ENCODE measurements at places on chromosomes 4 and X.

DNA sequence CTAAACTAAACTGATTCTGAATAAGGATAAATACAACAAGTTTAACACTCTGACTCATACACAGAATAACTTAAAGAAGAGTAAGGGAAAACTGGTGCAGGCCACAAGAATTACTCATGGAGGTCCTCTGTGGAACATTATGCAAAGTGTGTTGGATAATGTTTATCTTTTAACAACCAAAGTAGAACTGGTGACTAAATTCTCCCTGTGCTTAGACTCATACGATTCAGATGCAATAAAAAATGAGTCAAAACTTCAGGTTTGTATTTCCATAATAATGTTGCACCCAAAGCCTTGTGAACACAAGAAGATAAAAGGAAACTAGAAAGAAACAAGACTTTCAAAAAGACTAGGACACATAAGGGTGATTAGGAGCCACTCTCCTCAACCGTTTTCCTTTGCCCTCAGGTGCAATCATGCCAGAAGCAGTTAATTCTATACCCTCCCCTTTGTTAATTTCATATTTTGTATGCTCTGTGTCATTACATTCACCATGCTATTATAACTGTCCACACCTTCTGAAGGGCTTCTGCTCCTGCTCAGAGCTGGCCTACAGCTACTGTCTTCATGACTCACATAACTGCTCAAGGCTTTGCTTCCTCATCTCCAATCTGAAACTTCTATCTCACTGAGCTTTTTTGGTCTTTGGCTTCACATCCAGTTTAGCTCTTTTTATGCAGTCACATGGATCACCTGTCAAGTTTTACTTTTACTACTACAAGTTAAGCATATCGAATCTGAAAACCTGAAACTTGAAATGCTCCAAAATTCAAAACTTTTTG, 60.2 kb downstream of the KCNIP4 start:
- DNase-seq, result peak; percentile 36

- no peak for DNase-seq
Observed at GRCh38 chr4:150817804-150818528, 197.1 kb downstream of the LRBA start.

DNA sequence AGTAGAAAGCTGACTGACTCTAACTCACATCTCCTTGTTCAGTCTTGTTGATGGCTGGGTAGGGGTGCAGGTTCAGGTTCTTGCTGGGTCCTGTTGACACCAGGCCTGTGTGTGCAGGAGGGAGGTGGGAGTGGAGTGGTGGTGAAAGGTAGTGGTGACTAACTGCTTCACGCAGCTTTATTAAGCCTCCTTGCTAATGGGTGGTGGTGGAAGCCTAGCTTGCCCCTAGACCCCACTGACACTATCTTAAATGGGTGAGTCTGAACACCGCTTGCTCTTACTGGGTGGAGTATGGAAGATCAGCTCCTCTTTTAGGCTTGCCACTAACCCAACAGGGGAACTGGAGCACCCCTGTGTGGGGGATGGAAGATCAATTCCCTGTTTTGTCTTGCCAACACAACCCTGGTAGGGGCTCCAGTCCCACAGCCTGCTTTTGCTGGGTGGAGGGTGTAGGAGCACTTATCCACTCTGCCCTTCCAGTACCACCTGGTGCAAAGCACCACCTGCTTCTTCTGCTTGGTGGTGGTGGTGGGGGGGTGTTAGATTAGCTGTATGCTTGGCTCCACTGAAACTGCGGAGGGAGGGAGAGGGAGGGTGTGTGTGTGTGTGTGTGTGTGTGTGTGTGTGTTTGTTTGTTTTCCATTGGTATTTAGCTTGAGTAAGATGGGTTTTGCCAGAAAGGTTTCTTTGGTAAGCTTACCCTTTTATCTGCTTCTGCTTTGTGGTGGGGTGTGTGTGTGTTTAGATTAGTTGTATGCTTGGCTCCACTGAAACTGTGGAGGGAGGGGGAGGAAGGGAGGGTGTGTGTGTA, 25.6 kb downstream of the KDM6A start:
- DNase-seq, result no peak

- DNase-seq, result no peak
Observed at GRCh38 chr4:43224559-43224958, 332.0 kb downstream of the GRXCR1 start.

GRCh38 chr4:41060352-41061334, 153.7 kb downstream of the APBB2 start:
- DNase-seq, result no peak

DNA sequence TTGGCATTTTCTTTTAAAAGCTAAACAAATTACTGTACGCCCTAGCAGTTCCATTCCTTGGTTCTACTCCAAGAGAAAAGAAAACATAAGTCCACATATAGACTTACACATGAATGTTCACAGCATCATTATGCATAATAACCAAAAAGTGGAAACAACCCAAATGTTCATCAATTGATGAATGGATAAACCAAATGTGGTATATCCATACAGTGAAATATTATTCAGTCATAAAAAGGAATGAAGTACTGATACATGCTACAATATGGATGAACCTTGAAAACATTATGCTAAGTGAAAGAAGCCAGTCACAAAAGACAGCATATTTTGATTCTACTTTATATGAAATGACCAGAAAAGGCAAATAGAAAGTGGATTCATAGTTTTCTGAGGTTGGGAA, 36.5 kb downstream of the MED14 start:
- DNase-seq, result no peak

GRCh38 chr4:84632092-84632491, 49.2 kb downstream of the CDS1 start:
- DNase-seq, result peak; percentile 67

DNA sequence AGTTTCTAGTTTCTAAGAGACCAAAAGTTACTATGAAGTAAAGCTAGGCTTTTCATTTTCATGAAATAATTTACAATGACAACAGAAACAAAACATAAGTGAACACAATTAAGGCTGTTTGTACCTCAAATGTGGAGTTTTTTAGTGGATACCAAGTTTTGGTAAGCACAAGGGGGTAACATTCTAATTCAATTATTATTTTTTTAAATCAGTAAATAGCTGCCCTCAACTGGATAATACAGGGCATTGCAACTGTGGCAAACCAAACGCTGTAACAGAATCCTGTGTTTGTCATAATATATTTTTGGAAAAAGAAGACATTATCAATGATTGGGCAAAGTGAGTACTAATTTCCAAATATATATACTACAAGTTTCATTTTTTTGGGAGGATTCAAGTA, 150.3 kb downstream of the FBXW7 start:
- peak; percentile 9 for DNase-seq

DNA sequence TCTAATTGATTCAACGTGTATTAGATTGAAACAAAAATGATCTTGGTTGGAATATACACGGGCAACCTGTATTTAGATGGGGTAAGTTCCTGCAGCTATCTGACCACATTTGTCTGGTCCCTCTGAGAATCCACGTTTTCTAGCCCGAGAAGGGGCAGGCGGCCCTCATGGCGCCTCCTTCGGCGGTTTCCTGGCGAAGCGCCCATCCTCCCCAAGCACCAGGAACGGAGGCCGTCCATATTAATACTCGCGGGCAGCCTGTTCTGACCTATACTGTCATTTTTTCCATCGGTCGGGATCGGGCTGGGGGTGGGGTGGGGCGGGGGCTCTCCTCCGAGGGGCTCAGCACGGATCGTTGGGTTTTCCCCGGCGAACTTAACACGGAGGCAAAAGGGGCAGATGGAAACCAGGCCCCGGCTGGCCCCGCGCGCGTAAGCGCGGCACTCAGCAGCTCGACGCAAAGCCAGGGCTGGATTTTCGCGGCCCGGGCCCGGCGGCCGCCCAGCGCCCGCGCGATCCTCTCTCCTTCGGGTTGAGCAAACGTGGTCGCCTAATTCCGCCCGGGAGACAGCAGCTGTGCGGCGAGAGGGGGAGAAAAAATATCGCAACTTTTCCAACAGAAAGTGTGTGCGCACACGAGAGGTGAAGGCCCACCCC, 77.2 kb upstream of the BCOR start:
- DNase-seq, result no peak

DNA sequence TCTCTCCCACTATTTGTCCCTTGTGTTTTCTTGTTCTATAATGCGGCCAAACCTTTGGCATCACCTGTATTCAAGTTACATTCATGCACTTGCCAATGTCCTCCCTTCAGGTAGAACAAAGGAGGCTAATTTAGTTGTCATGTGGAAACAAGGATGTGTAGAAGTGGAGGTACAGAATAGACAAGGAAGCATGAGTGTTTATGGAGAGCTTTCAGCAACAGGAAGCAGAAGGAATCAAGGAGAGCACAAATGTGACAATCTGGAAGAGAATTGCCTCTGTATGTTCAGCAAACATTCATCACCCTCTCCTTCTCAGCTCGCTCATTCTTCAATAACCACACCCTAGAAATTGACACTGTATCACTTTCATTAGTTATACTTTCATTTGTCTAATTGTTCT, 103.4 kb downstream of the SLC7A11 start:
- no peak for DNase-seq

GRCh38 chr4:141609243-141609642, 27.1 kb upstream of the IL15 start:
- no peak for DNase-seq

- DNase-seq, result no peak
Observed at GRCh38 chrX:111511477-111511876, at the start of gene SERTM2. SERTM2 (plus strand) TSS chrX:111511645; CDS start chrX:111518858, 7,213 bp downstream.

DNA sequence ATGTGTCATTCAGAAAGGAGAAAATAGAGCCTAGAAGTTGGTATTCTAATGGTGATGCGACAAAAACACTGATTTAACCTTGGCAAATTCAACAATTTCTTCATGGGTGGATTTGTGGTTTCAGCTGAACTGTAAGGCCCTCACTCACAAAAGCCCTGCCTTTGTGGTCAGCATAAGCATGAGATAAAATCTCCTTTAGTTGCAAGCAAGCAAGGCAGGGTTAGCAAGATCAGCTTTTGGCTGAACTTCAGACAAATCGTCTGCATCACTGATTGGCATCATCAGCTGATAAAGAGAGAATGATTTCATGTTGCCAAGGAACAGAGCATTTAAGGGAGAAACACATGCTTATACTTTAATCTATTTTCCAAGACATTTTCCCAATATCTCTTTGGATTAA, 2582.2 kb downstream of the PCDH7 start:
- no peak for DNase-seq

- no peak for DNase-seq
Observed at GRCh38 chrX:134794692-134795091, 136.4 kb upstream of the PLAC1 start.

DNA sequence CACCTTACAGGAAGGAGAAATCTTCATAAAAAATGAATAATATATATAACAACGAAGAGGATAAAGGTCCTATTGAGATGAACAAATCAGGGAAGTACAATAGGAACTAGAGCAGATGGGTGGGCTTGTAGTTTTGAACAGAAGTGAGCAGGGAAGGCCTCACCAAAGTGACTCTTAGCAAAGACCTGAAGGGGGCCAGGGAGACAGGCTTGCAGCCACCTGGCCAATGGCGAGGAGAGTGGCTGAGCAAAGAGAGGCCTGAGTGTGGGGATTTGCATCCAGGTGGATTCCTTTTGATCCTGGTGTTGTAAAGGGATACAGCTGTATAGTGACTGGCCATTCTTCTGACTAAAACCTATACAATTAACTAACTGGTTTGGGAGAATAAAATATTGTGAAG, 354.1 kb downstream of the CAMK2D start:
- DNase-seq, result no peak

- DNase-seq, result no peak
Observed at GRCh38 chr4:1315306-1315705, 25.6 kb downstream of the MAEA start.

DNA sequence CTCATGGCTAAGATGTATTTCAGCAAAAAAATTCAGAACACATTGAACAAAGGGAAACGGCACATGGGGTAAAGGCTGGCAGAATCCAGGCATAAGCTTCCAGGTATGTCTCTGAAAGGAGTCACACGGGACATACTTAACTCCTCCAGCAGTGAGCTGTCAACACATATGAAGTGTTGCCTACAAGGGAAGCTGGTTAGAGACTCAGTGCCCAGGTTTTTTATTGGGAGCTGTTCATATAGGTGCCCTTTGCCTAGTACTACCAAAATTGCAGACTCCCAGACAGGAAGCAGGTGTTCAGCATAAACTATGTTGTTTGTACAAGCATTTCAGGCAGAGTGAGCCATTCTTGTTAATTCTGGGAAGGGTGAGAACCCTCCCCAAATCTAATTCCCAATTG, 77.4 kb upstream of the PUDP start:
- DNase-seq, result no peak

DNA sequence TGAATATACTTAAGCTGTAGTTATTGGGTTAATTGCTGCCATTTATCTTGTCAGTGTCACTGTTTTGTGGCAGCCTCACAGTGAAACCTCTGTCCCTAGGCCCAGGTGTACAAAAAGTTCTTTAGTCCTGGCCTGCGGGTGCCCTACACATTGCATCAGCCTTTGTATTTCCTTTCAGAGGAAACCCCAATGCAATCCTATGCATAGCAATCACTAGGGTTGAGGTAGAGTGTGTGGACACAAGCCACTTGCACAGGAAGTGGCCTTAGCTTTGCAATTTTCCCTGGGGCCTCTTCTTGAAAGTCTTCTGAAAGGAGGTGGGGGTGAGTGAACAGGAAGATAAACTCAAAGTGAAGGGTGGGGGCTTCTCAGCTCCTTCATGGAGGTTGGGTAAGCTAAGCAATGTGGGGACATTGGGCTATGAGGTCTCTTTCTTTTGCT, 27.8 kb downstream of the VSIG4 start:
- no peak for DNase-seq

Data from RWPE1 (cell line).